ENCODE measurements at places on chromosomes 1 and 21. TPM values are rescaled to one million over a fixed set of nuclear protein-coding genes. Genes with fewer than 3 reads are reported as not detected.

RNU1-2 gene
- under 0.01 TPM for total RNA-seq

OLIG2 gene
- 0.04 TPM for total RNA-seq

SLC5A9 gene
- 0.10 TPM for total RNA-seq

PSRC1 gene
- total RNA-seq: 50.6 TPM

AIM2 gene
- 2.1 TPM for total RNA-seq
